ENCODE measurements at places on chromosomes 13 and 19. TPM values are rescaled to one million over a fixed set of nuclear protein-coding genes. Genes with fewer than 3 reads are reported as not detected.

DNA sequence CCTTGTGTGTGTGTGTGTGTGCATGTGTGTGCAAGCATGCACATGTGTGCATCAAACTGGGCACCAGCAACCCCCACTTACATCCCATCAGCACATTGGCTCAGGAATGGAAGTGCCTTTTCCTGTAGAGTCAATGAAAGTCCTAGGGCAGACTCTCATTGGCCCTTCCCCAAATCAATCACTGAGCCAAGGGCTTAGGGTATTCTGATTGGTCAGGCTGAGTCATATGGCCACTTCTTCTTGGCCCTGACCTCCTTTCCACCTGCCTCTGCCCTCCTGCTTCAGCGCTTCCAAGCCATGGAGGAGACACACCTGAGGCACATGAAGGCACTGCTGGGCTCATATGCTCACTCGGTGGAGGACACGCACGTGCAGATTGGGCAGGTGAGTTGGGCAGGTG is 20.9 kb downstream of the FCHO1 start:
- no peak for DNase-seq

The IZUMO2 gene
- not detected for total RNA-seq

- DNase-seq = no peak
Observed at GRCh38 chr13:63460462-63461090, 2044.9 kb upstream of the PCDH20 start.

- DNase-seq = no peak
Observed at GRCh38 chr13:94548821-94549231, 47.1 kb downstream of the TGDS start.

DNA sequence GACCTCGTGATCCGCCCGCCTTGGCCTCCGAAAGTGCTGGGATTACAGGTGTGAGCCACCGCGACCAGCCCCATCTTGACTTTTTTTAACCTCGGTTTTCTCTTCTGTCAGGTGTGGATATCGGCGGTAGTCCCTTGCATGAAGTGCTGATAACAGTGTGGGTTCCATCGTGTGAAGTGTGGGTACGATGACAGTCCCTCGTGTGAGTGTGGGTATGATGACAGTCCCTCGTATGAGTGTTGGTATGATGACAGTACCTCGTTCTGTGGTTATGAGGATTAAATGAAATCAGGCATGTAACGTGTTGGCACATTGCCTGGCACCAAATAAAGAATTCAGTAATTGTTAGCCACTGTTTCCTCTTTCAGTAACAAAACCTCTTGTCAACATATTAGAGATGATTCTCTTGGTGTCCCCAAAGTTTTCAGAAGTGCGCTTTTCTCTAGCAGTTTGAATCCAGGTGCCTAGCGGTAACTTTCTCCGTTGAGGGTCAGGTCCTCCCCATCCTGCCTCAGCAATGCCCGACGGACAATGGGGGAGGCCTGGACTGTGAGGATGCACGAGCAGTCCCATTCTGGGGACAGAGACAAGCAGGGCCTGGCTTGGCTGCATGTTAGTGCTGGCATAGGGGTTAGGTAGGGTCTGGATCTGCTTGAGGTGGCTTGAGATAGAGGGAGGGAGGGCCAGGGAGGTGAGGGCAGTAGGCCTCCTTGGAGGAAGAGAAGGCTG is 15.3 kb downstream of the GATAD2A start:
- no peak for DNase-seq

DNA sequence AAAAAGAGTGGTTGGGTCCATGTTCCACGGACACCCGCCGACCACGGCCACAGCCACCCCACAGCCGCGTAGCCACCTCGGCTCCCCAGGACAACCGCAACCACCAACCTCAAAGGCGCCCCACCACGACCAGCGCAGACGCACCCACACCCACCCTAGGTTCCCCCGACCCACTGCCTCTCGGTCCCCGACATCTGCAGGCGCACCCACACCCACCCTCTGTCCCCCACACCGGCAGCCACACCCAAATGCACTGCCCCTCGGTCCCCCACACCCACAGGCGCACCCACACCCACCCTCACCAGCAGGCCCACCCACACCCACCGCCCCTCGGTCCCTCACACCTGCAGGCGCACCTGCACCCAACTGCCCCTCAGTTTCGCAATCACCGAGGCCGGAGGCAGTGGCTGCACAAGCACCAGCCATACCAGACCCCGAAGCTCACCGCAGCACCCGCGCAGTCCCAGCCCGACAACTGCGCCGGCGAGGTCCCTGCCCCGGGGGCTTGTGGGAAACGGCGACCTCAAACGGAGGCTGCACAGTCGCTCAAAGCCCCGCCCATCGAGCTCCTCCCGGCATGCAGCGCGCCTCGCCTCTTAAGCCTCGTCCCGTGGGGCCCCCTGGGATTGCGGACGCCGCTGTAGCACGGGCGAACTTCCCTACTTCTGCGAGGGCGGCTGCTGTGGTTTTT is 18.3 kb downstream of the ZNF77 start:
- DNase-seq = no peak

GRCh38 chr13:110323172-110323891 is 16.2 kb downstream of the COL4A2 start:
- no peak for DNase-seq

- DNase-seq = no peak
Observed at GRCh38 chr19:10211691-10212090, 16.9 kb upstream of the DNMT1 start.

- DNase-seq = no peak
Observed at GRCh38 chr13:86840250-86841191, 830.6 kb upstream of the SLITRK5 start.

DNA sequence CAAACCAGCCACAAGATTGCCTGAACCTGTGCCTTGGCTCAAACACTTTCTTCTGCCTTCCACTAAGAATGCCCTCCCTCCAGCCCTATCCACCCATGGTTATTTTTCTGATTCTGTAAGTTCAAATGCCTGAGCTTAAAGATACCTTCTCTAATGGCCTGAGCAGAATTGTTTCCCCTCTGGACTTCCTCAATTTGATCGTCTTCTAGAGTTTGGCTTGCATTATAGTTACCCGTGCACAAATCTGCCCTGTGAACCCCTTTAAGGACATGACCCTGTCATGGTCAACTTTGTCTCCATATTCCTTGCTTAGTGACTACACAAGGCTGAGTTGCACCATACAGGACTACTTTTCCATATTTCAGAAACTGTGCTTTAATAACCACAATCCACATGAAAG is 481.0 kb downstream of the FOXO1 start:
- DNase-seq = no peak

- no peak for DNase-seq
Observed at GRCh38 chr19:17942181-17942580, 9.4 kb downstream of the CCDC124 start.

GRCh38 chr19:11624069-11624463 is 26.8 kb downstream of the ZNF627 start:
- no peak for DNase-seq

- no peak for DNase-seq
Observed at GRCh38 chr13:95138876-95139585, 162.2 kb downstream of the ABCC4 start.

DNA sequence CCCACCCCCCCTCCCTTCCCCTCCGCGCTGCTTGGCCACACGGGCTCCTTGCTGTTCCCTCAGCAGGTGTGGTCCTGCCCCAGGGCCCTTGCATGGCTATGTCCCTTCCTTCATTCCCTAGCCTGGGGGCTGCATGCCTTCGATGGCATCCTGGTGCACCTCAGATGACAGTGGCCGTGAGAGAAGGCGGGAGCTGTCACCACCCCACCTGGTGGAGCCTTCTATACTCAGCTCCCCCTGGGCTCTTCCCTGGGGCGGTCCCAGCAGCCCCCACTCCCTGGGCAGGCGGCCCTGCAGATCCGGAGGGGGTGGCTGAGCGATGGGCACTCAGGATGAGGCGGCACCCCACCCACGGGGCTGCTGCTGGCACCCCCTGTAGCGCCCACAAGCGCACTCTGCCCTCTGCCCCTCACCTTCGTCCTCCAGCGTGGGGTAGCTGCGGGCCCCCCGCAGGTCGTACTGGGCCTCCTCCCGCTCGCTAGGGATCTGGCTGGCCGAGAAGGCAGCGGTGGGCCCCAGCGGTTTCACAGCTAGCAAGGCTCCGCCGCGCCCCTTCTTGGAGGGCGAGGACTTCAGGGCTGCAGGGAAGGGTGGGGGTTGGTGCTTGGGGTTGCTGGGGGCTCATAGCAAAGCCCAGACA is 17.2 kb upstream of the CACTIN start:
- DNase-seq = no peak

GRCh38 chr13:50365408-50366391 is 350.5 kb downstream of the KCNRG start:
- no peak for DNase-seq

DNA sequence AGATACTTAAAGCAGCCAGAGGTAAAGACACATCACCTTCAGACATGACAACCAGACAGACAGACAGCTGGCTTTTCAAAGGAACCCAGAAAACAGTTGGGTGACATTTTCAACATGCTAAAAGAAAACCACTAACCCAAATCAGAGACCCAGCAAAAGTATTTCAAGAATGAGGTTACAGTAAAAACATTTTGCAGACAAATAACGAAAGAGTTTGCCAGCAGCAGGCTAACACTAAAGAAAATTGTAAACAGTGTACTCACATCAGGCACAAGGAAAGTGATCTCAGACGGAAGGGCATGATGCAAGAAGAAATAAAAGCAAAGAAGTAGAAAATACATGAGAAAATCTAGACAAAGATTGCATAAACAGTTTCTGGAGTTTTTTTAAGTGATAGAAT is 46.4 kb downstream of the AP1M1 start:
- DNase-seq = no peak

The DCT gene
- total RNA-seq = 0.43 TPM

The URI1 gene
- total RNA-seq = 59.9 TPM

The IQCN gene
- total RNA-seq = 2.2 TPM

DNA sequence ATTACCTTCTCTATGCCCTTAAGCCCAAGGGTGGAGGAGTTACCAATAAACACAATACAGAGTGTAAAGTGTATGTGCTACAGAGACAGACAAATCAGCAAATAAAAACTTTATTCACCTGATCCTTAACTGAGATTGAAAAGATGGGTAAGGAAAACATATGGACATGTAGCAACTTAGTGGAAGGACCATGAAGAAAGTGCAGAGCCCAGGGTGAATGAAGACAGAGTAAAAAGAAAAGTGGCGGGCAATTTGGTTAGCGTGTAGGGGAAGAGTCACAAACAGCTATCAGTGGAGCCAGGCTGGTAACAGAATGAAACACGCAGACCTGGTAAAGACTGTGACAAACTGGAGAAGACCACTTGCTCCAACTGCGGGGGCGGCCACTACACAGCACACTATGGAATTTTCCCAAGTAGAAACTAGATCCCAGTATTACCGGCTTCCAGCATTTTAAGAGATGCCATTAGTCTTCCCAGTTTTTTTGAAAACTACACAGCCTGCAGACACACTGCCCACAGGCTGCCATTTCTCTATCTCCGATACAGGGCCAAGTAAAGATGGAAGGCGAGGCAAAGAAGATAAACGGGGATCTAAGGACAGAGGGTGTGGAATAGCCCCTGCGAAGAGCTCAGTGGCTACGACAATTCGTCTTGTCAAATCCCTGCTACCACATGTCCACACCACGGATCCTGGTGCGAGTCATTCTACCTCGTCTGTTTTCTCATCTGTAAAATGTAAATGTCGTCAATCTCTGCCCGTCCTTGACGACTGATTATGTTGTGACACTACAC is 1.2 kb downstream of the UQCRFS1 start:
- no peak for DNase-seq

- DNase-seq = no peak
Observed at GRCh38 chr19:924553-925086, 1.2 kb upstream of the ARID3A start.

GRCh38 chr13:96071504-96071903 is 18.3 kb upstream of the UGGT2 start:
- DNase-seq = no peak

DNA sequence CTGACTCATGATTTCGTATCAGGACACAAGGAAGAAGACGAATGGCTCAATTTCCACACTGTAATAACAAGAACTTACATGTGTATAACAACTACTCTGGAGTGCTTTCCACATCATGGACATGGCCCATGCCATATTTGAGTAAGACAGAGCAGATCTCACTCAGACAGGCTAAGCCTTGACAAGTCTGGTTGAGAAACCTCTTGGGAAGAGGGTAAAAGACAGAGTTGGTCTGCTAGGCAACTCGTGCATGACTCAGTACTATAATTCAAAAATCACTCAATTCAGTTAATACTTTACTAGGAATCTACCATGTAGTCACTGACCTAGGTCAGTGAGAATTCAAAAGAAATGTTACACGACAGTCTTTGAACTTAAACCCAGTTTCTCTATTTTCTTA is 5.7 kb upstream of the THSD1 start:
- no peak for DNase-seq

The CIRBP gene
- 414 TPM for total RNA-seq

DNA sequence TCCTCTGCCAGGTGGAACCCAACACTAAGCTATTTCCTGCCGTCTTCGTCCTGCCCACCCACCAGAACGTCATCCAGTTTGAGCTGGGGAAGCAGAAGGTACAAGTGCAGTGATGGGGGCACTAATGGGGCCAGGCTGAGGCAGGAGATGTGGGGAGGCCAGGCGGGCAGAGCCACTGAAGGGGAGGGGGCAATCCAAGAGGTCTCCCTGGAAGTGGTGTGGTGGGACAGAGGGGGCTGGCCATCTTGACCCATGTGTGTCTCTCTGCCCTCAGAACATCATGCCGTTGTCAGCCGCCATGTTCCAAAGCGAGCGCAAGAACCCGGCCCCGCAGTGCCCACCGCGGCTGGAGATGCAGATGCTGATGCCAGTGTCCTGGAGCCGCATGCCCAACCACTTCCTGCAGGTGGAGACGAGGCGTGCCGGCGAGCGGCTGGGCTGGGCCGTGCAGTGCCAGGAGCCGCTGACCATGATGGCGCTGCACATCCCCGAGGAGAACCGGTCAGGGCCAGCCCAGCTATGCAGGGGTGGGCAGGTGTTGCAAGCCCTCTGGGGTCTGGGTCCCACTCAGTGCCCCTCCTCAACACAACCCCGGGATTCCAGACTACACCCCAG is 49.6 kb downstream of the RYR1 start:
- DNase-seq = no peak

GRCh38 chr13:107554460-107554859 is 660.9 kb downstream of the LIG4 start:
- no peak for DNase-seq

GRCh38 chr13:114268344-114269280 is 12.8 kb upstream of the UPF3A start:
- DNase-seq = no peak

DNA sequence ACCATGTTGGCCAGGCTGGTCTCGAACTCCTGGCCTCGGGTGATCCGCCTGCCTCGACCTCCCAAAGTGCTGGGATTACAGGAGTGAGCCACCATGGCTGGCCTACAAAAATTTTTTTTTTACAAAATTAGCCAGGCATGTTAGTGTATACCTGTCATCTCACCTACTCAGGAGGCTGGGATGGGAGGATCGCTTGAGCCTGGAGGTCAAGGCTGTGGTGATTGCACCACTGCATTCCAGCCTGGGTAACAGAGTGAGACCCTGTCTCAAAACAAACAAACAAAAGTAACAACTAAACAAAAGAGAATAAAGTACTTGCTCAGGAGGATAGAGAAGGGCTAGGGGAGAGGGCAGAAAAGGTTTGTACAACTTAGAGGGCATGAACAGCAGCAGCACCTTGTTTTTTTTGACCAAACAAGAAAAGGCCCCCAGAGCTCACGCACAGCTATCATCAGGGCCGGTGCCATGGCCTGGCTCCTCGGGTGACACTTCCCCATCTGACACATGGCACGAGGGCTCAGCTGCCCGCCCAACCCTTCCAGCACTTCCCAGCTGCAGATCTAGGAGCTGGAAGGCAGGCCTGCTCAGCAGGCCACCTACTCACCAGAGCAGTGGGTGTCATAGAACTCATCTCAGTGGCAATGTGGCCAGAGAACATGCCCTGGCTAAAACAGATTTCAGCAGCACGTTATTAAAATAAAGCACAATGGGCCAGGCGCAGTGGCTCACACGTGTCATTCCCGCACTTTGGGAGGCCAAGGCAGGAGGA is 8.6 kb upstream of the SLC7A9 start:
- no peak for DNase-seq

The CEACAM7 gene
- total RNA-seq = not detected

The PGLYRP2 gene
- total RNA-seq = not detected
